ENCODE measurements at places on chromosomes 7 and 10. TPM values are rescaled to one million over a fixed set of nuclear protein-coding genes. Genes with fewer than 3 reads are reported as not detected.
A peak's percentile ranks its signal among the peaks of the same experiment; 100 is the strongest.

GRID1 gene
- polyA plus RNA-seq, result not detected

DNA sequence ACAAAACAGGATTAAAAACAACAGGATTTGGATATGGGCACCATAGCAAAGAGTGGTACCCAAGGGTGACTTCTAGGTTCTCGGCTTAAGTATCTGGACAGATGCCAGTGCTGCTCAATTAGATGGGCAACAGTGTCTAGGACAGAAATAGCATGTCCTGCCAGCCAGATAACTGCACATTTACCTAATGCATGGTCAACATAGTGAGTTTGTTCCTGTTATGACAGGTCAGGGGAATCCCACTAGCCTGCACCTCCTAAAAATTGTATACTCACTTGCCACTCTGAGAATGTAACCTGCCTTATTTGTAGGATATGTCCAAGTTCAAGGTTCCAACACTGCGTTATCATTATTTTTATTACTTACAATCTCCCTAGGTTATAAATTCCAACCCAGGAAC, 471.7 kb downstream of the GRM8 start:
- H3K27me3 ChIP-seq, result no peaks in the 10 kb centered on the region
- no peak overlapping the region for H3K4me3 ChIP-seq

GRCh38 chr7:140672382-140673062, at the start of gene ADCK2:
ADCK2 (plus strand) TSS chr7:140672945; CDS start chr7:140673331, 386 bp downstream.
- H3K4me1 ChIP-seq, result peaks cover 12% of the 10 kb centered on the region
- no peak within 1 kb of the TSS for H3K27ac ChIP-seq
- peak; percentile 65 for DNase-seq

GRCh38 chr7:23018750-23019149, 4.8 kb upstream of the HYCC1 start:
- H3K36me3 ChIP-seq, result no peaks in the 10 kb centered on the region
- H3K27me3 ChIP-seq, result no peaks in the 10 kb centered on the region
- H3K4me1 ChIP-seq, result peaks cover 34% of the 10 kb centered on the region
- H3K27ac ChIP-seq, result no peak overlapping the region
